CD4-positive, alpha-beta T cell treated with Interleukin-6 for 4 hours (primary cell): ENCODE measurements at places on chromosomes 7 and 10.

GRCh38 chr7:76071316-76072242 lies 23.7 kb downstream of the MDH2 start:
- DNase-seq = no peak

DNA sequence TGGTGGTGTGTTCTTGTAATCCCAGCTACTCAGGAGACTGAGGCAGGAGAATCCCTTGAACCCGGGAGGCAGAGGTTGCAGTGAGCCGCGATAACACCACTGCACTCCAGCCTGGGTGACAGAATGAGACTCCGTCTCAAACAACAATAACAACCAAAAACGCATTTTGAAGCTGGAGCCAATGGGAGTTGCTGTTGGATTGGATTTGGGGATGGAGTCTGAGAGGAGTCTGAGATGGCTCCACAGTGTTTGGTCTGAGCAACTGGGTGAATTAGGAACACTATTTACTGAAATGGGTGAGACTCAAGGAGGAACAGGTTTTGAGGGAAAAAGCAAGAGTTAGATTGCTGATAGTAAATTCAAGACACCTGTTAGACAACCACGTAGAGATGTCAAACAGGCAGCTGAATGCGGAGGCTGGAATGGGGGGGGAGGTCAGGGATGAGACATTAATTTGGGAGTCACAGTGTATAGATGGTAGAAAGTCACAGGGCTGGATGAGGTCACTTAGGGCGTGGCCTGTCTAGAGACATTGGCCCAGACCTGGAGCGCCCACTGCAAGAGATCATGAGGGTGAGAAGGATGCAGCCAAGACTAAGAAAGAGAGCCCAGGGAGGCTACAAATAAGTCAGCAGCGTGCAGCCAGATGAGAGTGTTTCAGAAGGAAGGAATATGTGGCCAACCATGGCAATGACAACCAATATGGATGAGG lies 56.4 kb downstream of the CYCS start:
- DNase-seq = no peak

- DNase-seq = peak; percentile 75
Observed at GRCh38 chr10:62817766-62818425, 1.7 kb upstream of the EGR2 start.

DNA sequence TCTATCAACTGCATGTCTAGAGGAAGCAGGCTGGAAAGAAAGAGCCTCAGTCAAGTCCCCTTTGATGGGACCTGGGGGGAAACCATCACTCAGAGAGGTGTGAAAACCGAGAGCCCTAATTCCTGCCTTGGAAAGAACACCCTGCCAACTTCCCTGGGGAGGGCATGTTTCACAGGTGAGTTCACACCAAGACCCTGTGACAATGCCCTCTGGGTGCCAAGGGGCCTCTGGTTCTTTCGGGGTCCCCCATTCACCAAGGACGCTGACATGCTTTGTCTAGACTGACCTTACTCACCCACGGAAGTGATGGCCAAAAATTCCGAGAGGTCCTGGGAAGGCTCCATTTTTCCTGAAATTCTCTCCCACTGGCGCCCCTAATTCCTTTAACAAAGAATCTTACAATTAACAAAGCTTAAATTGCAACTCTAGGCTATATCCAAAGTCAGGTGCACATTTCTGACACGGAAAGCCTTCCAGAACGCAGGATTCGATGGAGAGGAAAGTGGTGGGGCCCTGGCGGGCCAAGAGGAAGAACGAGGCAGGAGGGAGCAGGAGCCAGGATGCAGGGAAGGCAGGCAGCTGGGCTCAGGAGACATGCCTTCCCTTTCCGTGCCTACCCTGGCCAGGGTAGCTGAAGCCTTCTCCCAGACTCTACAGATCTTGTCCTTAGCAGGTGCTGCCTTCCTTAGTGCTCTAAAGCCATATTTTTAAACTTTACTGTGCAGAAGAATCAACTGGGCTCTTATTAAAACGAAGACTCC lies 23.7 kb downstream of the VSTM4 start:
- DNase-seq = no peak

- DNase-seq = peak; percentile 55
Observed at GRCh38 chr7:2757904-2758672, 70.1 kb downstream of the AMZ1 start.

- DNase-seq = no peak
Observed at GRCh38 chr7:106312906-106313305, 28.1 kb upstream of the NAMPT start.
